Transverse colon (tissue), 4 donors: ENCODE measurements at places on chromosomes 11 and 22.
A peak's percentile ranks its signal among the peaks of the same experiment; 100 is the strongest.

GRCh38 chr22:35631597-35631996 is 14.5 kb upstream of the MB start:
- DNase-seq = peak; percentile 73

GRCh38 chr11:119396835-119397234 is 15.3 kb upstream of the USP2 start:
- DNase-seq = no peak

DNA sequence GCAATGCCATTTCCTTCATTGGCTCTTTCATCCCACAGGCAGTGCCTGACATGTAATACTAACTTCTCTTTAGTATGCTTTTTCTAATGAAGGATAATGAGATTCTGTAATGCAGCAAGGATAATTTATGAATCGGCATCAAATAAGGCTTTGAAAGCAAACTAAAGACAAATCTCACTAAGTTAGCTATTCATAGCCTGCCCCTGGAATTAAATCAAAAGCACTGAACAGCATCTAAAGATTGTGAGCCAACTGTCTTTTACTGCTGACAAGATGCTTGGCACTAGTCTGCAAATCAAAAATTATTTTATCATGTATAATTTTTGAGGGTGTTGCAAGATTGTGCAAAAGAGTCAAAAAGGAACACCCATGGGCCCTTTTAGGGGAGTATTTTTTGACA is 265.0 kb downstream of the CASP12 start:
- no peak for DNase-seq

DNA sequence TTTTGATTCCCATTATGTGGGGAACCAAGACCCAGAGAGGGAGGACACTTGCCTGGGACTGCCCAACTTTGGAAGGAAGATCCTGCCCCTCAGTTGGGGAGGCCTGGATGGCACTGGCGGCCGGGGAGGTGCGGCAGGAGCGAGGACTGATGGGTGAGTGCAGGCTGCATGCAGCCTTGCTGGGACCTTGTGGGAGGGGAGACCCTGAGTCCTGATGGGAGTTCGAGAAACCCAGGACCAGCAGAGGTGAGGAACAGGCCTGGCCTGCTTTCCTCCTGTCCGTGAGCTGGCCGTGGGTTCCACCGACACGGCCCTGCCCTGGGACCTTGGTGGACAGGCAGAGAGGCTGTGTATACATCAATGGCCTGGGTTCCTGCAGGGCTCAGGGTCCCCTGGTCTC is 19.3 kb upstream of the SMIM38 start:
- DNase-seq = no peak

GRCh38 chr22:44549701-44550100 is 51.7 kb upstream of the RTL6 start:
- no peak for DNase-seq

DNA sequence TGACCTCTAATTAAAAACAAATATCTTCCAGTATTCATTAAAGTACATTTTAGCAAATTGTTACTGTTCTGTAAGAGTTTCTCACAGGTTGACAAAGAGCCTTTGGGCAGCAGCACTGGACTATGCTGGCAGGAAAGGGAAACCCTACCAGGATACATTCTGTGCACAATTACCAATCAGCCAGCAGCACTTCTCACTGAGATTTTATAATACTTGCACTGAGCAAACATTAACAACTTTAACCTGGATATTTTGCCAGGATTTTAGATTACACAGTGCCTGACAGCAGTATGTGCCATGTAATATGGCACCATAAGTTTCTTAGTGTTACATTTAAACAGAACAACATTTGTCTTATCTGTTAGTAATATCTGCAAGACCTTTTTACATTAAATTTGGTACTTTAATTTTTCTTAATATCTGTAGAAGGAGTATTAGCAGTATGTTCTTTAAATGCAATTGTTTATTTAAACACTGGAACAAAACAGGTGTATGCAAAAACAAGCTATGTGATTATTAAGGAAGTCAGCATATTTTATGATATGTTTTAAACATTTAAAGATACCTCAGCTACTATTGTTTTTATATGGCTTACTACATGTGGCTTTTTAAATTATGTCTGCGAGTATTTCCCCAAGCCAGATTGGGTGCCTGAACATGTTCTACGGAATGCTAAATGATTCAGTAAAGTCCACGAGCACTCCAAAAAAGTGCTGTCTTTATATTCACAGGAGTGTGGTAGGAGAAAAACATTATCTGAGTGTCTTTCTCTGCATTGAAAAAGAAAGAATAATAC is 699.0 kb upstream of the LUZP2 start:
- peak; percentile 23 for DNase-seq

DNA sequence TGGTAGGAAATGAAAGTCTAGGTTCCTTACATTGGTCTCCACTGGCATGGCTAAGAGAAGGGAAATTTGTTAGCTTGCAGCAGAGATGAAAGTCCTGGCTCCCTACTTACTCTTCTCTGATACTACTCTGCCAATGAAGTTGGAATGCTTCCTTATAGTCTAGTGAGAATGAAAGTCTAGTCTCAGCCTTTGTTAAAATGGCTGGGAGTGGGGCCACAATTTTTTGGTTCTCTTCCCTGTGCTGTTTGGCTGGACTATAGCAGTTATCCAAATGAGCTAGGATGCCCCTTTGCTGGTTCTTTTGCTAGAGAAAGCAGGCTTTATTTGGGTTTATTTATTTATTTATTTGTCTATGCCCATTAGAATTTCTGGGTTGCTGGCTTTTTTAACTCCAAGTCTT is 414.3 kb downstream of the AASDHPPT start:
- DNase-seq = no peak

DNA sequence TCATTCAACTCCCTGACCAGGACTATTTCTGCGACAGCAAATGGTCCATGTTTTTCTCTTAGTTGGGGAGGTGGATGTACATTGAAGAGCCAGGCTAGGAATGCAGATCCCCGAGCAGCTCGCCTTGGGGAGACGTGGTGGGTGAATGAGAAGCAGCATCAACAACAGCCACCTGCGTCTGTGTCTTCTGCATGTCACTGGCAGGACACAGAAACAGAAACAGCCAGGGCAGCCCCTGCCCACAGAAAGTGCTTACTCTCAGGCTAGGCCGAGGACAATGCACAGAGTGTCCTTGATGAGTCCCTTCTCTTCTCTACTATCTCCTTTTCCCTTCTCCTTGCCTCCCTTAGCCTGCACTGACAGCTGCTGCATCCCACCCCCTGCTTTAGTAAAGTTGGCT is 541.9 kb upstream of the CADM1 start:
- DNase-seq = no peak

- DNase-seq = no peak
Observed at GRCh38 chr22:40510631-40511364, 125.7 kb downstream of the MRTFA start.
